Mucosa of gallbladder (tissue), 1 donor: ENCODE measurements at places on chromosomes 5 and 9. TPM values are rescaled to one million over a fixed set of nuclear protein-coding genes. Genes with fewer than 3 reads are reported as not detected.

GRCh38 chr5:33343676-33344327 lies 97.0 kb upstream of the TARS1 start:
- DNase-seq = no peak

GRCh38 chr5:102922799-102923477 lies 167.8 kb downstream of the PAM start:
- DNase-seq = no peak

DNA sequence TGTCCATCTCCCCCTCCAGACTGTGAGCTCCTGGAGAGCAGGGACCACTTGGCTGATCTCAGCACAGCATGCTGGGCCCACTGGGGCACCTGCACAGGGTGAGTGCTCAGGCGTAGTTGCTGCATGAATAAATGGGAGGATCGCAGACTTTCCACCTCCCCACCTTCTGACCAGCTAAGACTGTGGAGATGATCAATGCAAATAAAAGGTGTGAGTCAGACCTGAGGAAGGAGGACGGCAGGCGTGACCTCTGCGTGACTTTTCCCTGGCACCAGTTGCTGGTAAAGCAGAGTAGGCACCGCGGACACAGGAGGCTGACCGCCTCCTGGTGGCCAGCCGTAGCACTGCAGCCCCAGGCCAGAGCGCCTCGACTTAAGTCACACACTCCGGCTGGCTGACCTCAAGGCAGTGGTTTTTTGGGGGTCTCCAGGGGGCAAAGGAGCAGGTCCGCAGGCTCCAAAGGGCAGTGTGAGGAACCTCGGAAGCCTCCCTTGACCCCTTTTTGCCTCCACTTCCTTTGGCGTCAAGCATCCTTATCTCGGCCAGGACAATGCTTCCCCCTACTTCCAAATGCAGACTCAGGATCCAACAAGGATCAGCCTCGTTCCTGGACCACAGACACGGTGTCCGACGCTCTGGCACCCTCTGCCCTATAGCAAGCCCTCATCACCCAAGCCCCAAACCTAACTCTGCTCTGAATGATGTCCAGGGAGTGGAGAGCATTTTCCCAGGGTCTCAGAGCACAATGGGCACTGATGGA lies 12.7 kb upstream of the TDRD7 start:
- DNase-seq = peak; percentile 90

The CYLC2 gene
- total RNA-seq = not detected

GRCh38 chr5:9621379-9621903 lies 8.7 kb downstream of the TAS2R1 start:
- no peak for DNase-seq

DNA sequence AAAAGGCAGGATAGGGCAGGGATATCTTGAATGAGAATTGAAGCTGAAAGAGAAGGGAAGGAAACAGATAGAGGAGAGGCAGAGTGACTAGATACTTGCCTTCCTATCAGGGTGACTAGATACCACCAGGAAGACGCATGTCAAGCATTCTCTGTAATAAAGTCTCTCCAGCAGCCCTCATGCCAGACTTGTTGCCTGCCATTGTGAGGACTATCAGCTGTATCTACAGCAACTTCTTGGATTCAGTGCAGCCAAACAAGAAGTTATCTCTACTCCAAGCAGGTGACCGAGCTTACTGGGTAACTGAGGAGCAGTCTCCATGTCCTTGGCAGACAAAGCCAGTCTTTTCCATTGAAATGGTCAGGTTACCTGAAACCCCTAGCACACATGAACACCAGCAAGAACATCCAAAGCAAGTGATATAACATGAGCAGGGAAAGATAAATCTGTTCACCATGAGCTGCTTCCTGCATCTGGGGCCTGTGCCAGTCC lies 9.3 kb downstream of the SH3RF2 start:
- no peak for DNase-seq

- DNase-seq = no peak
Observed at GRCh38 chr9:78578072-78578471, 281.1 kb downstream of the PSAT1 start.

GRCh38 chr5:40801771-40802562 lies 3.8 kb upstream of the PRKAA1 start:
- no peak for DNase-seq

The GDNF gene
- 1.2 TPM for total RNA-seq

The ZBTB43 gene
- total RNA-seq = 15.0 TPM

DNA sequence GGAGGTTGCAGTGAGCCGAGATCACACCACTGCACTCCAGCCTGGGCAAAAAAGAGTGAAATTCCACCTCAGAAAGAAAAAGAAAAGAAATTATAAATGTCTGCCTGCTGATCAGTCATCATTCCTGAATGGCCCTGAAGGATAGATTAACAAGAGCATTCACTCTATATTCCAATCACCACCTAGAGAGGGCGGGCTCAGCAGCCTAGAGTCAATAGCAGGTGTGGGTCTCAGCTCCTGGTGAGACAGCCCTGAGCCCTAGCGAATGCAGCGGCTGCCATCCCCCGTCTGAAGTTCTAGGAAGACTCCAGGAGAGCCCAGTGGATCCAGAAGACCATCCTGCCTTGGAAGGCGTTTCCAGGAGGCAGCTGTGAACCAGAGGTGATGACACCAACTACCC lies 12.0 kb downstream of the FBP1 start:
- DNase-seq = no peak

The GPR150 gene
- not detected for total RNA-seq

The RECK gene
- 11.3 TPM for total RNA-seq

The SLC25A2 gene
- total RNA-seq = not detected

- no peak for DNase-seq
Observed at GRCh38 chr9:136270173-136270705, 24.6 kb upstream of the QSOX2 start.

- no peak for DNase-seq
Observed at GRCh38 chr9:79883073-79883645, 311.4 kb downstream of the TLE4 start.

The PKD2L2 gene
- total RNA-seq = not detected

The WDR36 gene
- 19.5 TPM for total RNA-seq

The F2RL1 gene
- total RNA-seq = 48.9 TPM

The BSPRY gene
- 16.0 TPM for total RNA-seq

DNA sequence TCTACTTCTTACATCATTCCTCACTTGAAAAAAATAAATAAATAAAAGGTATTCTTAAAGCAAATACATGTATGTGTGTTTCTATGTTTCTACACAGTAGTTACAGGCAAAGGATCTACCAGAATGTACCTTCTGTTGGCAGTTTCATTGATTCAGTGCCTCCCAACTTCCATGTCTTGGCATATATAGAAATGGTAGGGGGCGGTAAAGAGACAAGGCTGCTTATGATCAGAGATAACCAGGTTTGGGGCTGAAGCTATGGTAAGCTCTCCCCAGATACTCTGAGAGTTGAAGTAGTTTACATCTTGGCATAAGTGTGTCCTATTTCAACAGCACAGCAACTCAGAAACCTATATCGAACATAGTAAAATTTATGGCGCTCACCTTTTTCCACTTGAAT lies 1075.4 kb upstream of the C9orf72 start:
- DNase-seq = no peak

GRCh38 chr9:31492229-31492628 lies 892.2 kb upstream of the ACO1 start:
- no peak for DNase-seq

The GLT6D1 gene
- total RNA-seq = not detected

The TMEM174 gene
- total RNA-seq = not detected

The IL13 gene
- not detected for total RNA-seq

- no peak for DNase-seq
Observed at GRCh38 chr5:65880496-65881072, 45.8 kb upstream of the ERBIN start.

DNA sequence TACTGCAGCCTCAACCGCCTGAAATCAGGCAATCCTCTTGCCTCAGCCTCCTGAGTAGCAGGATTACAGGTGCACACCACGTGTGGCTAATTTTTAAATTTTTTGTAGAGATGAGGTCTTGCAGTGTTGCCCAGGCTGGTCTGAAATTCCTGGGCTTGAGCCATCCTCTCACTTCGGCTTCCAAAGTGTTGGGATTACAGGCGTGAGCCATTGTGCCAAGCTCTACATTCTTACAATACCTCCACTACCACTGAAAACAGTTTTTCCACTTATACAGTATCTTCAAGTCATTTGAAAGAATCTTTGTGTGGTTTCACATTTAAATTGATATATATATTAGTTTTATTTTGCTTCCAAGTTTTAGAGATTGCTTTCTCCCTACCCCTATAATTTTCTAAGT lies 42.6 kb downstream of the LARP1 start:
- no peak for DNase-seq

- no peak for DNase-seq
Observed at GRCh38 chr5:11854936-11855335, 49.3 kb downstream of the CTNND2 start.

GRCh38 chr9:1658661-1659362 lies 356.3 kb upstream of the SMARCA2 start:
- DNase-seq = no peak

The C9orf153 gene
- total RNA-seq = 0.23 TPM

The C5orf46 gene
- total RNA-seq = not detected

The PLPPR1 gene
- total RNA-seq = 0.29 TPM

GRCh38 chr5:56170557-56170956 lies 62.6 kb downstream of the ANKRD55 start:
- DNase-seq = no peak

DNA sequence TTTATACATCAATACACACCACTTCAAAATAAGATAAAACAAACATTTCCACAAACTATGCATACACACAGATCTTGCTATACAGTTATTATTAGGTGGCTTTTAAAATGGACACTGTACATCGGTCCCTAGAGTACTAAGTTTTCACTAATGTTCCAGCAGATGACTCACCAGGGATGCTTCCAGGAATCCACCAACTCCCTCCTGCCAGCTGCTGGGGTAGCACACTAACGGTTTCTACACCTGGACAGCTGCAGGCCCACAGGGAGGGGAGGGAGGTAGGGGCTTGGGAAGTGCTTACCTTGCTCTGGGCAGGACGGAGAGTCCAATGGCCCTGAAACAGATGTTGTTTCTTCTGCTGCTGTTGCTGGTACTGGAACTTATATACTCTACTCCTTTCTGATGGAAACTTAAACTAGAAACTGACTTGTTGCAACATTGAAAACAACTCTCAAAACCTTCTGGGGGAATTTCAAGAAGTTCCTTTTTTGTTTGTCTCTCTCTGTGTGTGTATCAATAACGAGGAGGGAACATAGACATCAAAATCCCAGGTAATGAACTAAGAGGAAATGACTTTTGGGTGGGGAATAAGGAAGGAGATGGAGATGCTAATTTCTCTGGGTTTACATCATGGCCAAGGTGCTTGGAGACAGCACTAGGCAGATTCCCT lies at the start of gene IL12B:
Gene IL12B (minus strand): TSS at position 357 of the 670 bp plus-strand sequence. CDS start 3,705 bp downstream, outside the sequence.
- DNase-seq = no peak

The AGGF1 gene
- 23.4 TPM for total RNA-seq

The STPG3 gene
- total RNA-seq = not detected

DNA sequence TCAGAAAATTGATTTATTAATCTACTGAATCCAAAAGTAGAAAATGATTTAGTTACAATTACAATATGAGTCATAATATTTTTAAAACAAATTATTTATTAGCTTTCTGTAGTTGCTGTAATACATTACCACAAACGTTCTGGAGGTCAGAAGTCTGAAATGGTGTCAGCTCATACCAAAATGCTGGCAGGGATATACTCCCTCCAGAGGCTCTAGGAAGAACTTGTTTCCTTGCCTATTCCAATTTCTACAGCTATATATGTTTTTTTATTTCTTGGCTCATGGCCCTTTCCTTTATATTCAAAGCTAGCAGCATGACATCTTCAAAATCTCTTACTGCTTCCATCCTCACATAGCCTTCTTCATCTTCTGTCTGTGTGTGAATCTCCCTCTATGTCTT lies 667.9 kb upstream of the ITGA1 start:
- no peak for DNase-seq

DNA sequence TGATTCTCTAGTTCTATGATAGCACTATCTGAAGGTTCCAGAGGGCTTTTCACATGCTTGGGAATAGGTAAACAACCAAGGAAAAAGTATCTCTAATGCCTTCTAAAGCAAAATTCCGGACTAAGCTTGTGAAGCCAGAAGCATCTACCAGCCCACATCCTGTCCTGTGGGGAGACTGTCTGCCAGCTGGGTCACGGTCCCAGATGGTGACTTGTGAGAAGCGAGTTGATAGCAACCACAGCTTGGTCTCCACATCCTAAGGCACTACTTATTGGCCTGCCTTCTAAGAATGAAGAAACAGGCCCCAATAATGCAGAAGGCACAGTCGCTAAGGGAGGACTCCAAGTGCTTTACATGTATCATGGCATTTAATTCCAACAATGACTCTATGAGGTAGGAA lies 184.1 kb upstream of the ADRA1B start:
- DNase-seq = no peak

GRCh38 chr5:132267931-132268768 lies 10.7 kb downstream of the PDLIM4 start:
- DNase-seq = no peak

GRCh38 chr5:147098233-147098790 lies 136.5 kb upstream of the STK32A start:
- DNase-seq = peak; percentile 10

The ENHO gene
- total RNA-seq = 1.7 TPM

DNA sequence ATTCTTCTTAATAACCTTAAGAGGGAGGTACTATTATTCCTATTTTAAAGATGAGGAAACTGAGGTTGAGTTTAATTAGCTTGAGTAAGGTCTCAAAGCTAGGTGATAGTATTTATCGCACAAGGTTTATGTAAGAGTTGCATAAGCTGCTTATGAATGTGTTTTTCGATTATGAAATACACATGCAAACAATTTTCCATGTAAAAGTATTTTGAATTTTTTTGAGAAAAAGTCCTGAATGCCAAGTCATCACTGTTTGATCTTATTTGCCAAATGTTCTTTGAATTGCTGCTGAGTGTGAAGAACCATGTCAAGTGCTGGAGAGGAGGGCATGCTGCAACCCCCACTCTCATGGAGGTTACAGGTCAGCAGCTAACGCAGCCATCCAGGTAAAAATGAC lies 174.4 kb downstream of the CARTPT start:
- no peak for DNase-seq

DNA sequence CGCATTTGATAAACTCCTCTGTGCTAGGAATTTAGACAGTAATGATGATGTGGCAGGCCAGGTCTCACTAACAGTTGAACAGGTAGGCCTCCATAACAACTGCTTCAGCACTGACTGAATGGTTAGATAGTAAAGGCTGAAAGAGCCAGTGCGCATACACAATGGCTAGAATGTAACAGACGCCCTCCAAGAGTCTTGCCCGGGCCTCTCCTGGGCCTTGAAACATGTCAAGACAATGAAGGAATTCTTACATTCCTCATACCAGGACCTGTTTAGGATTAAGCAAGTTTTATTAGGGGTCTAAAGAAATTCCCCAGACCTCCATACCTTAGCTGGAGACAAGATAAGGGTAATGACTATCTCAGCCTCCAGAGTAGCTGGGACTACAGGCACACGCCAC lies 6.7 kb upstream of the BICD2 start:
- DNase-seq = no peak

The ANKRD33B gene
- 1.4 TPM for total RNA-seq
